Cortex of kidney (tissue), 1 donor: ENCODE measurements at places on chromosomes 11 and 22.

GRCh38 chr11:123480290-123480815 lies 50.3 kb downstream of the GRAMD1B start:
- DNase-seq: no peak

- no peak for DNase-seq
Measured at GRCh38 chr11:10209326-10209725, 84.7 kb downstream of the SBF2 start.

GRCh38 chr11:117039270-117039669 lies 59.0 kb downstream of the SIK3 start:
- no peak for DNase-seq

DNA sequence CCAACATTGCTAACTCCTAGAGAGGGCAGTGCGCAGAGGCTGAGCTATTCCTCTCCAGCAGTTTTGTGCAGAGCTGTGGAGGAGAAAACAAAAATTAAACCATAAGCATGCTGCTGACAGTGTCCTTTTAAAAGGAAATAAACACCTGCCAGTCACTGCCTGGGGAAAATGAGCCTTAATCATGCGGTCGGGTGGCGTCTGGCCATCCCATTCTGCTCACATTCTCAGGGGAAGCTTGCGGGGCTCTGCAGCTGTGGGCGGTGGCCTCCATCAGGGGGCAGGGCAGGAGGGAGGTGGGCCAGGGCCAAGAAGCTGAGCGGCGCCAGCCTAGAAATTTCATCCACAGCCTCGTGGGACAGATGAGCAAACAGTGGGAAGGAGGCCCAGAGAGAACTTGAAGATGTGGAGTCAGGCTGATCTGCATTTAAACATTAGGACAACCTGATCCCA lies 71.0 kb upstream of the TP53I11 start:
- no peak for DNase-seq

DNA sequence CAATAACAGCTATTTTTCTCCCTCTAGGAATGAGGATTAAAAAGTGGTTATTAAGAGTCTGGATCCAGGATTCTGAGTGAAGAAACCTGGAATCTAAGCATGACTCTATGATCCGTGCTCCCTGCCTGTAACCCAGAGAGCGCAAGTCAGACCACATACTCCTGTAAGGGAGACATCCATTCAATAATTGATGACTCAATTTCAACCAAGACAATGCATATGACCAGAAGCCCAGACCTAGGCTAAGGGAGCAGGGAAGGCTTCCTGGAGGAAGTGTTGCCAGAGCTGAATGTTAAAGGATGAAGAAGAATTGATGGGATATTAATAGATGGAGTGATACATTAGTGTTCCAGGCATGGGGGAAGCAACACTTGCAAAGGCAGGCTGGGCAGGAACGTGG lies 13.8 kb upstream of the PAMR1 start:
- no peak for DNase-seq

DNA sequence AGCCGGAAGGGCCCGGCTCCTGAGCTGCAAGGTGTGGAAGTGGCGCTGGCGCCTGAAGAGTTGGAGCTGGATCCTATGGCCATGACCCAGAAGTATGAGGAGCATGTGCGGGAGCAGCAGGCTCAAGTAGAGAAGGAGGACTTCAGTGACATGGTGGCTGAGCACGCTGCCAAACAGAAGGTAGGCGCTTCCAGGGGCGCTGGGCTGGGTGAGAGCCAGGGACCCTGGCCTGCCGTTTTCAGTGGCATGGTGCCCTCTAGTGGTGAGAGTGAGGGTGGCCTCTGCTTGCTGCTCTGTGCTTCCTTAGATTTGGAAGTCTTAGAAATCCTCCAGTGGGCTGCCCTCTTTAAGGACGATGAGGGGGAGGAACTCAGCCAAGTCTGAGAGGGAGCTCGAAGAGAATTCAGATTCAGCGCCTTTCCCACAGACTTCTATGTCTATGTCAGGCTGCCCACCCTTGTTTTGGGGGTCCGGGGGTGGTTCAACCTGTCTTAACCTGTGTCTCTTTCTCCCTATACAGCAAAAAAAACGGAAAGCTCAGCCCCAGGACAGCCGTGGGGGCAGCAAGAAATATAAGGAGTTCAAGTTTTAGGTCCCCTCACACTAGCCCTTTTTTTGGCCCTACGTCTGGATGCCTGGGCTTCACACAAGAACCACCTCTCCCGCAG lies 1.8 kb upstream of the PACS1 start:
- DNase-seq: no peak

DNA sequence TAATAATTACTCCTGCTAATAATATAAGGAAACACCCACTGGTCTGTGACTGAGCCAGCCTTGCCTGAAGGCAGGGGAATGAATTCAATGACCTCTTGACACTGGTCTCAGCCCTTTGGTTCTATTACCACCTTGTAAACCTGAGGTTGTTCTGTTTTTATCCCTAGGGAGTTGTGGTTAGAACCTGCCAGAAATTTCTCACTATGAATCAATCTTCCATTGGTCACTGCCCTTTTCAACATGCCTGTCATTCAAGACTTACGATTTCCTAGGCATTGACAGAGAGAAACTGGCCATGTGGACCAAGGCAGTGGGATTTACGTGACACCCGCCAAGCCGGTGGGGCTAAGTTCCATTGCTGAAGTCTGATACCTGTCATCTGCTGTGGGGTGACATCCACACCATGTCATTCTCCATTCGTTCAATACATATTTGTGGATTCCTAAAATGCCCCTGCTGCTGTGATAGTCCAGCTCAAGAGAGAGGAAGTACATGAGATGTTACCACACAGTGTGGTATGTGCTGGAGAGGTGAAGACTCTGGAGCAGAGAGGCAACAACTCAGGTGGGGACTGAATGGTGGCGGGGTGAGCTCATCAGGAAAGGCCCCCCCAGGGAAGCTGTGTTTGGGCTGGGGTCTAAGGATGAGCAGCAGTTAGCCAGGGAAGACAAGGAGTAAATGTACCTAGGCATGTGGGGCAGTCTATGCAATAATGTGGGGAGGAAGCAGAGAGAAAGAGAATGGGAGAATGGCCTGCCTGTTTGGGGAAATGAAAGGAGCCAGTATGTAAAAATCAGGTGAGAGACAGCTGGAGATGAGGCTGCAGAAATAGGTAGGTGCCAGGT lies 15.2 kb upstream of the EHF start:
- DNase-seq: no peak

DNA sequence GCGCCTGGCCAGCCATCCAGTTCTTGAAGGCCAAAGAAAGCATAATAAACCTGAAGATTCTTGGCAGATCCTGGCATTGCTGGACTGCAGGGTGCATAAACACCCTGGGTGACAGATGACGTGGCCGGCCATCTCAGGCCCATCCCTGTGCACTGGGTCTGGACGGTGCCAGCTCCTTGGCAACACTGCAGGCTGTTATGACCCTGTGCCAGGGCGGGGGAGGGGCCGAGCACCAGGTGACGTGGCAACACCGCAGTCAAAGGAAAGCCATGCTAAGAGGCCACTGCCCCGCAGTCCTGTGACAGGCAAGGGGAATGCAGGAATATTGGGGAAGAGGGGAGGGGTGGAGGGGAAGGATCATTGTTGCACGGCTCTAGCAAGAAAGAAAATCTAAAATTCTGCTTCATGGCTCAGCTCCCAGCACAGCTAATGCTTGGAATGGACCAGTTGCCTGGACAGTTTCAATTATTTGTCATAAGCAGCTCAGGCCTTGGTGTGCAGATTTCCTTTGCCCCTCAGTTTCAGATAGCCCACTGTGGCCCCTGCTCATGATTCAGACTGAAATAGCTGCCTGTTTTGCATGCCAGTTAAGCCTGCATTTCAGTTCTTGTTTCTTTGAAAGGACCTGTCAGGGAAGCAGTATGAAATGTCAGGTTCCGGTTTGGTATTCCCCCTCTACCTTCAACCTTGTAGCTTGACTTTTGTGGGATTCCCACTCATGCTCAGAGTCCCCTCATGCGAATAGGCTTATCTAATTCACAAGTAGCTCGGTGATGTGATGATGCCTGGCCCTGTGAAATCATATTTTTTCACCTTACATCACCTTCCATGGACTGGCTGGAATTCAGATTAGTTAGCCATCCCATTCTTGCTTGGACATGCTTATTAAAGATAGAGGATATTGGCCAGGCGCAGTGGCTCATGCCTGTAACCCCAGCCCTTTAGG lies 29.7 kb upstream of the DDX6 start:
- DNase-seq: no peak

DNA sequence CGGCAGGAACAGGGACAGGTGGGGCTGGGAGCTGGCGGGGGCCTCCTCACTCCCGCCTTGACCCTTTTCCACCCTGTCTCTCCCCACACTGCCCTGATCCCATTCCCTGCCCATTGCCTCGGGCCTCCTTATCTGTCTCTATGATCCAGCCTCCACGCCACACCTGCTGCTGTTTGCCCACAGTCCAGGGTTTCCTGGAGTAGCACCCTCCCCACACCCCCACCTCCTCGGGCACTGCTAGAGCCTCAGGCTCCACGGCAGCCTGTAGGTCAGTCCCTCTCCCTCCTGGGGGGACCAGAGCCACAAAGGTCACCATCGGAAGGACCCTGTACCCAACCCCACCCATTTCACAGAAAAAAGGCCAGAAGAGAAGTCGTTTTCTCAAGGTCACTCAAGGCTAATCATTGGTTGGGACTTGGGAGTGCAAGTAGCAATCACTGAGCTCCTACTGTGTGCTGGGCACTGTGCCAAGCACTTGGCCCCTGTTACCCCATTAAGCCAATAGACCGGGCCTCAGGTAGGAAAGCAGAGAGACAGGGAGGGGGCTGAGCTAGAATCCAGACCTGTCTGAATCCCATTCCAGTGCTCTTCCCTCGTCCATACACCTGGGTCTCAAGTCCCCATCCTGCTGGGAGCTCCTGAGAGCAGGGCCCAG lies 71.8 kb downstream of the PDE2A start:
- DNase-seq: no peak

DNA sequence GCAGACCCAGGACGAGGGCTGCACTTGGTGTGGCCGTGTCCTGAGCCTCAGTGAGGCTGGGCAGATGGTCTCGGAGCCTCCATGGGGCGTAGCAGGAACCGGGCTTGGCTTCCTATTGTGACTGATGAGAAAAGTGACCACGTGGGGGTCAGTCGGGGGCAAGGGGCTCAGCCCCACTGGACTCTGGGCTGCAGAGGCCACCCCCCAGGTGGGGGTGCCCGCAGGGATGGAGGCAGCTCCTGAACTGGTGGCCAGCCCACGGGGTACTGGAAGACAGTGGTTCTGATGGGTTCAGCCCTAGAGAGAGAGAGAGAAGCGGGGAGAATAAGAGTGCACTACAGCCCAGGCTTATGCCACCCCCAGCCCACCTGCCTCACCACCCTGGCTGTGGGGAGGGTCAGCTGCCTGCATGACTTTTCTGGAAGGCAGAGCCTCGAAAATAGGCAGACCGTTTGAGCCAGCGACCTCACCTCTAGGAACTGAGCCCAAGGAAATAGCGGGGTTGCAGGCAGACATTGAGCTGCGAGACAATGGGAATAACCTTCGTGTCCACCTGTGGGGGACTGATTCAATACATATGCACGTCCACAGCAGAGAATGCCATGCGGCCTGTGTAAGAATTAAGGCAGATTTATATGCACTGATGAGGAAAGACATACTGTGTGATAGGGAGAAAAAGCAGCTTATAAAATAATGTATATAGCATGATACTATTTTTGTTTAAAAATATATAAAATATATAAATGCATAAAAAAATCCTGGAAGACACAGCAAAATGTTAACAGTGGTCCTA lies 11.5 kb downstream of the CABP7 start:
- DNase-seq: no peak

DNA sequence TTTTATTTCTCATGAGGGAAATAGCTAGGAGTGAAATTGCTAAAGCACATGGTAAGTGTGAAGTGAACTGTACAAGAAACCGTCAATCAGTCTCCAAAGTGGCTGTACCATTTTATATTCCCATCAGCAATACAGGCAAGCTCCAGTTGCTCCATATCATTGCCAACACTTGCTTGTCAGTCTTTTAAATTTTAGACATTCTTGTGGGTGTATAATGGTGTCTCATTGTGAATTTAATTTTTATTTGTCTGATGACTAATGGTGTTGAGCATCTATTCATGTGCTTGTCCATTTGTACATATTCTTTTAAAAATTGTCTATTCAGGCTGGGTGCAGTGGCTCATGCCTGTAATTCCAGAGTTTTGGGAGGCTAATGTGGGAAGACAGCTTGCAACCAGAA lies 34.1 kb upstream of the SMCO4 start:
- DNase-seq: no peak
